Right cardiac atrium (tissue), 5 donors: ENCODE measurements at places on chromosomes 3 and 15. TPM values are rescaled to one million over a fixed set of nuclear protein-coding genes. Genes with fewer than 3 reads are reported as not detected.

DNA sequence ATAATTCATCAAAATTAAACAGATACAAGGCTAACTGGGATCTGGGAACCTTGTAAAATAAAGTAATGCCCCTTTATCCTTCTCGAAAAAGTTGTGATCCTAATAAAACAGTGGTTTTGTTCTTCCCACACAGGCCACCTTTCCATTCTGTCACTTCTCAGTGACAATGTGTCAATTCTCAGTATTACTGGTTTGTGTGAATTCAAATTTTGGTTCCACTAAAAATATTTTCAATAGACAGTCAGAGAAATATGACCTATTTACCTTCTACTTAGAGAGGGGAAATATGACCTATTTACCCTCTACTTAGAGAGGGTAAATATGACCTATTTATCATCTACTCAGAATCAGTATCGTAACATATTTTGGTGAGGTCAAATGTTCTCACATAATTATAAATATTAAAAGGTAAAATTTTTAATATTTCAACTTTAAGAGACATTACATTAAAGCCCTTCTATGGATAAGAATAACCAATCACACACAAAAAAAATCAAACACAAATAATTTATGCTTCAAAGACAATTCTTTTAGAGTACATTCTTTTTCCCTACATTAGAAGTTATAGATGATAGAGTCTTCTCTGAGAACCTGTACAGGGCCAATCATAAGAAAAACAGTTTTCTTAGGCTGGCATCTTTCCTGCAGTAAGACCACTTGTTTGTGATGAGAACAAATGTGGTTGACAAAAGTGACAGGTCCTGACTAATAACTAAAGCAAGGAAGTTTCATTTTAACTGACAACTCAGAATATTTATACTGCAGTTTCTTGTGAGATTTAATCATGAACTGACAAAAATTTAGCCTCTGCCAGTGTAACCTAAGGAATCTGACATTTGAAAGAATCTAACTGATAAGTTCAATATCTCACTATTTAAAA, 323.3 kb downstream of the DIPK2A start:
- no peak for DNase-seq

The VIPR1 gene
- 6.5 TPM for total RNA-seq

DNA sequence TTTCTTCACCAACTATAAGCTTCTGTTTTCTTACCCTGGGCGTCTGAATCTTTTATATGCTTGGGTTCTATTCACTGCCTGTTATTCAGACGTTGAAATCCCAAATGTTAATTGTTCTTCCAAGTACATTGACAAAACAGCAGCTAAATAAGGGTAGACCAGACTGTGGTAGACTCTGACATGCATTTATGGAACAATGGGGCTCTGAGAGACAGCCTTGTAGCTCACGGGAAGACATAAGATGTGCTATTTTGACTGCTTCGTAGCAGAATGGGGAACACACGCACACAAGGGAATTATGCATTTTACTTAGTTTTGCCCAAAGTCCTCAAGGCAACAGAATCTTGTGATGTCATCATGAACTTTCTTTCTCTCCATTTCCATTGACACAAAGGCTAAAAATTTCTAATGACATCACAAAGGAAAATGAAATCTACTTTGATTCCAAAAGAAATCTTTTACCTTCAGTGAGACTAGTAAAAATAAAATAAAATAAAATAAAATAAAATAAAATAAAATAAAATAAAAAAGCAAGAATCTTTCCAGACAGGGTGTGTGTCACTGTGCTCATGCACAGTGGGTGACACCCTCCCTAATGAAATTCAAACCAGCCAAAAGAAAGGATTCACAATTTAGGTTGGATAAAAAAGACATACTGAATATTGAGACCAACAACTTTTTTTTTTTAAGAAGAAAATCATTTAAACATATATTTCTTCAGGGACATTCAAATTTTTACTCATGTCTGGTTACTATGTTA, 346.6 kb downstream of the ZBTB20 start:
- no peak for DNase-seq

The SLC28A1 gene
- 0.42 TPM for total RNA-seq

GRCh38 chr3:9782770-9783169, 9.5 kb downstream of the TADA3 start:
- DNase-seq, result no peak

The PLA2G4D gene
- not detected for total RNA-seq

DNA sequence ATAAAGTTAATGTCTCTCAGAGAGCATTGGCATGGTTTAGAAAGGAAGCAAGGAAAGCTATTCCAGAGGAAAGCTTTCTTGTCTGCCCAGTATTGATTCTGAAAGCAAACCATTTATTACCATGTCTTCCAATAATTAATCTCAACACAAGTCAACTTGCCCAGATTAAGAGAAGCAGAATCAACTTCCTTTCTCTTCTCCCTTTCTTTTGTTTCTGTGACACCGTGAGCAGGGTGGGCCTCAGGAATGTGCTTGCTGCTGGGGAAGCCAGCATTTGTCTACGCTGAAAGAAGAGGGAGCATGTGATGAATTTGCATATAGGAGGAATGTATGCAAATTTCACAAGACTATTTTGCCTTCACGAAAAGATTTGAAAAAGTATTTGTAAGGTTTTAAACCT, 368.6 kb upstream of the ROPN1 start:
- DNase-seq, result no peak

DNA sequence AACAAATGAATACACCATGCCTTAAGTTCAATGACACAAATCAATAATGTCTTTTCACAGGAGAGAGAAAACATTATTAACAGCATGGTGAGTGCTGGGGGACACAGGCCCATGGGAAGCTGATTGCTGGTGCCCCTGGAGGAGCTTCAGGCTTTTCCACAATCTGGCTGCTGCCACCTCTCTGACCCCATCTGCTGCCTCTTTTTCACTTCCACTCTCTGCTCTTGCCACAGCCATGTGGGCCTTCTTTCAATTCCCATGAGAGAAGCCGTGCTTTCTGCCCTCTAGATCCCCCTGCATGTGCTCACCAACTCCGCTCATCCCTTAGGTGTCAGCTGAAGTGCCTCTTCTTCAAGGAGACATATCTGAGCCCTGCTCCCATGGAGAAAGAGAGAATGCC, 21.0 kb upstream of the CTXND1 start:
- no peak for DNase-seq

GRCh38 chr15:41819455-41820050, 8.3 kb upstream of the JMJD7 start:
- DNase-seq, result no peak

The TMC3 gene
- total RNA-seq, result not detected

- no peak for DNase-seq
Observed at GRCh38 chr3:66800941-66801545, 197.1 kb upstream of the KBTBD8 start.

The GPR156 gene
- total RNA-seq, result 0.31 TPM

- DNase-seq, result no peak
Observed at GRCh38 chr15:62875626-62876021, 166.9 kb upstream of the TPM1 start.
